ENCODE measurements at places on chromosomes 5 and 9. TPM values are rescaled to one million over a fixed set of nuclear protein-coding genes. Genes with fewer than 3 reads are reported as not detected.

The MELK gene
- 26.5 TPM for total RNA-seq

The MROH2B gene
- 0.05 TPM for total RNA-seq

DNA sequence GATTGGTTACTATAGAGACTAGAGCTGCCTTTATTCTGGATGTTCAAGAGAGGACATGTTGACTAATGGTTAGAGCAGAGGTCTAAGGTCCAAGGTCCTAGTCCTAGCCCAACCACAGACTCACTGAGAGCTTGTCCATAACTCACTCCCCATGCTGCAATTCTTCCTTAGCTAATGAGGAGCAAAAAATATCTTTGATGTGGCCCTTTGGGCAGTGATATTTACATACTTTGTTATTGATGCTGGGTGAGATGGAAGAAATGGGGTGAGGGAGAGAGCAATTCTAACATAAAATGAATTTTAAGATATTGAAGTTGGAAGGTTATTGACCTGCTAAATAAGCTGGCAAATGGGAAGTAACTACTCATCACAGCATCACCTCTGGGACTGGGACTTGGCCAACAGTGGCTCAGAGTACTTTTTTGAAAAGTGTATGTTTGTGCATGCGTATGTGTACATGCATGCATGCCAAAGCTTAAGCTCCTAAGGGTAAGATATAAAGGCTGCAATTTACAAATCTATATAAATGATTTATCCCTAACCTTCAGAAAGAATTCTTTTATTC is 58.0 kb upstream of the ANKRD55 start:
- no peak for DNase-seq

DNA sequence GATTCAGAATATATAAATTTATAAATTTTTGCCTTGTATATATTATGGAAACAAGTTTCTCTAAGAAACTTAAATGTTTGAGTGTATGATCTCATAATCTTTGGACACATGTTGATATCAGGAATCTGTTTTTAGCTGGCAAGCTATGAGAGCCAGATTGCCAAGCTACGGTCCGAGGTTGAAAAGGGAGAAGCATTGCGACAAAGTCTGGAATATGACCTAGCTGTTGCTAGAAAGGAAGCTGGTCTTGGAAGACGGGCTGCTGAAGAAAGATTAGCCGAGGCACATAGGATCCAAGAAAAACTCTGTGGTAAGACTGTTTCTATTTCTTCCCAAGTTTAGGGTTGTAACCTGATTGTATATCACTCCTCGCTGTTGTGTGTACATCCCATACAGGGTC is 25.9 kb downstream of the CCDC171 start:
- no peak for DNase-seq

The BRD8 gene
- total RNA-seq, result 44.3 TPM

- no peak for DNase-seq
Measured at GRCh38 chr5:171647904-171648260, 137.7 kb upstream of the SMIM23 start.

DNA sequence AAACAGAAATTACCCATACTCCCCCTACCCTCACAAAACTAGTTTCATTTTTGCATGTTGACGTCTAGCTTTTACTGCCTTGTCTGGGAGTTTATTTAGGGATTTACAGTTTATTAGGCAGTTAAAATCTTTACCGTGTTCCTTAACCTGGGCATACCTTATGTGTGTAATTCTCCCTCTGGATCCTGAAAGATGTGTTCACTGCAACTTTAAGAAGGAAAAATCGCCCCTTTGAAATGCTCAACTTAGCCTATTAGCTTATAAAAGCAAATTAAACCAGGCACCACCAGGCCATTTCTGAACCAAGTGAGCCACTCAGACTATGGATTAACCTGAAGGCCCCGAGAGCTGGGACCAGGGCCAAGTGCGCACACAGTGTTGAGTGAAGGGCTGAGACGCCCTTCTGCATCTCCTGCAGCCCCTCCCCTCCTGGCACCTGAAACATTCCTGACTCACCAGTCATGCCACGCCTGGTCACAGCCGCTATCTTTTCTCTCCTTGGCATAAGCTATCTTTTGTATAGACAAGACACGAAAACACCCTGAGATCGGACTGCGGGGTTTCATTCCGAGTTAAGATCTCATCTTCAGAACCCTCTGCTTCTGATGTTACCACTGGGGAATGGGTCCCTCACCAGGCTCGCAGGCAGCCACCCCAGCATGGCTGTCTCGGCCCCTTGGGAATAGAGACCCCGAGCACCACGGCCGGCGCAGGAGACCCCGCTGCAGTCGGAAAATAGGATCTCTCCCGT is 111.9 kb downstream of the ROR2 start:
- no peak for DNase-seq

DNA sequence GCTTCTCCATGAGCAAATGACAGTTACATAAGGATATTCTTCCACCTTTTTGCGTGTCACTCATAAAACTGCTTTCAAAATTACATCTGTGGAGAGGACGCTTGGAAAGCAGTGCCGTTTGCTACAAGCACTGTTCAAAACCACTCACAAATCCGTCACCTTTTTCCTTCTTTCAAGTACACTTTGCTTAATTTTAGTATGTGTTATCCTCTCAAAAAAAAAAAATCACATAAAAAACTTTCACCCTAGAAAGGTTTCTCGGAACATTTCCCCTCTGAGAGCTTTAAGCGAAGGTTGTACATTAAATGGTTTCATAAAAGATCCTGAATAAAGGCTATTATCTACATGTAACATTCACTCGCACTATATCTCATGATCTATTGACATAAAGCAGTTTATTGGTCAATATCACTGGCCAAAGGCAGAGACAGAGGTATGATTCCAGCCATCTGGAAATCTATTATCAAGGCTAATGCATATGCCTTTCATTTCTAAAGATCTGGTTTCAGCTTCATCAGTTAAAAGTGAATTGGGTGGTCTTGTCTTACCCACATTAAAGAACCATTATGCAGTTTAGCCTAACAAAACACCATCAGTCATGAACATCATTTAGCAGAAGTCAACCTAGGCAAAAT is 163.6 kb downstream of the ENC1 start:
- no peak for DNase-seq

The JADE2 gene
- 11.8 TPM for total RNA-seq

DNA sequence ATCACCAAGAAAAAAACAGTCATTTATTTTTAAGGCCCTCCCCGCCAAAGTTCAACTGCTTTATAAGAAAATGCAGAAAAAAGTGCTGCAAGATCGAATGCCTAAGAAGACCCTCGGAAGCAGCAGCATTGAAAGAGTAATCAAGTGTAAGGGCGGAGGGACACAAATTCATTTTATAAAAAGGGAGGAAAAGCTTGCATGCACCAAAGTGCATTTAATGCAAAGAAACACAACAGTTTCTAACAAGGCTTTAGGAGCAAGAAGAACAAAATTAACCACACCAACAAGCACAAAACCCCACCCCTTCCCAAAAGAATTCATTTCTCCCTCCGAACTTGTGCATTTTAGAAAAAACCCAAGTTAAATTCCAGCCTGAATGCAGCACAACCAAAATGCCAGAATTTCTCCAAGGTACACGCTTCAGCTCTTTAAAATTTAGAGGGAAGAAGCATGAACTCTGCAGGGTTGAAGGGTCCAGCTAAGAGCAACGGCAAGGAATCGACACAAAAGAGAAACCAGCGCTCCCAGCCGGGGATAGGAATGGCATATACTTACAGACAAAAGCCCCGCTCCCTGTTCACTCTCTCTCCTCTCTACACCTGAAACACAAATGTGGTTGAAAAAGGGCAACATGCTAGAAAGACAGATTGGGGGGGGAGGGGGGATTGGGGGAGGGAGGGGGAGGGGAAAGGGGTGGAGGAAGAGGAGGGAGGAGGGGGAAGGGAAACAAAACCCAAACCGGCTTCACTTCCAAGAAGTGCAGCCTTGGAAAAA is at the start of gene NREP:
TSS of gene NREP (minus strand) at position 614 of the 774 bp plus-strand sequence. CDS start 1,422 bp downstream, outside the sequence.
- peak; percentile 31 for DNase-seq

DNA sequence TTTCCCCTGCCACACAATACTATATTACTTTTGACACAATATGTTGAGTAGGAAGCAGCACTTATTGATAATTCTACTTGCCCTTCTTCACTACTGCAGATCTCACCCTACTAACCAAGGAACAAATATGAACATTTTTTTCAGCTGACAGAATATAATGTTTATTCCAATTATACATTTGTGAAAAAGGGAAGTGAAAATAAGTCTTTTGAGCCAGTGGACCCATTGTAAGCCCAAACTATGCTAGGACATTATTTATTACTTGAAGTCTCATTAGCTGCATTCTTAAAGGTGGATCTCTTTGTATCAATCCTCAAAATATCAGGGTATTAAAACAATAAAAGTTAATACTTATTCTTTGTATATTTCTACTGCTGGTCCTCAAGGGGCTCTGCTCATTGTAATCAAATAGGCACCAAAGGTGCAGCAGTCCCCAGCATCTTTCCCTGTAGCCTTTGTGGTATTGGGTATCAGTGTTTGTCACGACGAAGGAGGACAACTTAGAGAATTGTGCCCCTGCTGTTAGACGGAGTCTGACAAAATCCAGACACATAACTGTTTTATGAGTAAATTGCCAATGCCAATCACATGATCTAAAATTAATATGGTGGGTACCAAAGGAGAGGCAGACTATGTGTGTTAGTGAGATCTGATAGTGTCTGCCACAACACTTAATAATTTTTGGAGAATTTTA is 453.5 kb upstream of the CDH9 start:
- no peak for DNase-seq

DNA sequence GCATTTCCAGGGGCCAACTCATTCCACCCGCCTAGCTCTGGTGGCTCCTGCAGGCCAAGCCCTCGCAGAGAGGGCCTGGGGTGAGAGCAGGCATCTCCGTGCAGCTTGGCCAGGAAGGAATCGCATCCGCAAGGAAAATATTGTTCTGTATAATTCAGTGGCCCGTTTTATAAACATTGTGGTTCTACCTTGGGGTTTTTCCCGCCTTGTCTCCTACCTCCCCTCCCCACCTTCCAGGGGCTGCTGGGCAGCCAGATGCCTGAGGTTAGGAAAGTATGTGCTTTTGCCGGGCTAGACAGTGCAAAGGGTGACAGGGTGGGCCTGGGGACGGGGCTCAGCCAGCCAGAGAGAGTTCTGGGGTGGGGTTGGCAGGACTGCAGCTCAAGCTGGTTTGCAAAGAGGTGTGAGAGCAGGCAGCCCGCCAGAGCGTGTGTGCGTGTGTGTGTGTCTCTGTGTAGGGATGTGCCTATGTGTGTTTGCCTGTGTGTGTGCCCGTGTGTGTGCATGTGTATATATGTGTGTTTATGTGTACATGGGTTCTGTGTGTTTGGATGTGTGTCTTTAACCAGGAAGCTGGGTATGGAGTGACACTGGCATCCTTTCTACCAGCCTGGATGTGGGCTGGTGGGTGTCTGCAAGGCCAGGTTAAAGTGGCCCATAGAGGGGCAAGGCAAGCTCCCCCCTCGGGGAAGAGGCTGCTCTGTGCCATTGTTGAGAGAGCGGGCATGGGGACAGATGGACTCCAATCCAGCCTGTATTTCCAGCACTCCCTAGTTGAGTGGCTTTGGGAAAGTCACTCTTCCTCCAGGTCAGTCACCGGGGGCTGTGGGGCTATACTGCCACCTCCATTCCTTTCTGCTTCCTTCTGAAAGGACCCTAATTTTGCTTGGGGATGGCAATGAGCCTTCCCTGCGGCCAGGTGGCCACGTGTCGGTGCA is 10.6 kb upstream of the SLC2A6 start:
- no peak for DNase-seq

DNA sequence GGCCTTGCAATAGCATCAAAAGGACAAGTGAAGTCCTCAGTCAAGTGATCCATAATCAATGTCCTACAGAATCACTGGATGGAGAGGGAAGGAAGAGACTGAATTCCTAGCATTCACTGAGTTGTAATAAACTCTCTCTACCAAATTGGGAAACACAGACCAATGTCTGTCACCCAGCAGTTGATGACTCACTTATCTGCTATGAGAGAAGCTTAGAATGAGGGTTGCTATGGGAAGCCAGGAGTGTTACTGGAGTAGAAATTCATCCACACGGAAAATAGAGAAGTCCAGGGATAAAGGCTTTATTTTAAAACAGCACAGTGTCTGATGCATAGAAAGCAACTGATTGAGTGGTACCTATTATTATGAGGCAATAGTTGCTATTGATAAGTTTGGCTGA is 407.4 kb downstream of the BRINP1 start:
- no peak for DNase-seq

- DNase-seq, result no peak
Measured at GRCh38 chr5:39638813-39639212, 214.0 kb upstream of the DAB2 start.

The MYOT gene
- total RNA-seq, result 0.33 TPM

DNA sequence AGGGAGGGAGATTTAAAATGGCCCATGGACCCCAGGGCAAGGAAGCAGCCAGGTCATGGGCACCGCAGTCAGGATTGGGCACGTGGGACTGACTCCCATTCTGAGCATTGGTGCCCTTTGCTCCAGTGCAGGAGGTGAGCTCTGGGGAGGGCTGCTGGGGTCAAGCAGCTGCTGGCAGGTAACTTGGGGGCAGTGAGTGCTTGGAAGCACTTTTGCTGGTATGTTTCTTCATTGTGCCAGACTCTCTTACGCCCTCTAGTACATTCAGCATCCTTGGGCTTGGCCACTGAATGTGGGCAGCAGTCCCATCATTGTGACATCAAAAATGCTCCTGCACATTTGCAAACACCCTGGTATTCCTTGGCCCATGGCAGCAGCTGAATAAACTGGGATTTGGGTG is 32.7 kb downstream of the PRRC2B start:
- DNase-seq, result no peak

Data from thymus (tissue), 14 donors.